ENCODE measurements at places on chromosomes 5 and 9.

- no peak for DNase-seq
These were observed 28.4 kb upstream of the SUSD1 start for GRCh38 chr9:112203536-112203935.

DNA sequence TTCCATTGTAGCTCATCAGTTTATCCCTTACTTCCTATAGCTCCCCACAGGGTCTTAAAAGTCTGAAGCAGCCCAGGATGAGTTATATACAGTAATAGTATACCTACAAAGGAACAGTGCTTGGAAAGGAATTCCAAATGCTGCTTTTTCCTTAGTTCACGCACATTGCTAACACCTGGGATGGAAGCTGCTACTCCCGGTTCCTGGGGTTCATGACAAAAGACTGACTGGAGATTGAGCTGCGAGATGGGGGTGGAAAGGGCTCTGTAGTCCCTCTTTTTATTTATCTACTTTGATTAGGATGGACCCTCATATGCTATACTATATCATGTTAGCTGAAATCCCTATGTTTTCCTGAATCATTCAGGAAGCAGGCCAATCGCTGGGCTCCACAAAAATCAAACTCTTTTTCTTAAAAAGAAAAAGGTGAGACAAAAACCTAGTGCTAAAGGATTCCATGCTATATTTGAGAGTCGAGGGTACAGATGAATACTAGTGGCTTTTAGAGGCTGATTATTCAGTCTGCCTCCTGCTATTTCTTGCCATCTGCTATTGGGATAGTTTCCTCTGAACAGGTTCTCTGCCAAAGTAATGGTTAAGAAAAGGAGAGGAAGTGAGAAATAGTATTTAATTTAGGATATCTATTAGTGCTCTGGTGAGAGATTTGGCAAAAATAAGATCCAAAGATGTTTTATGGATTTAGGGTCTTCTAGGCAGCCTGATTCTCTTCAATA lies 81.2 kb downstream of the MRPS27 start:
- no peak for DNase-seq

- DNase-seq: no peak
These were observed 55.5 kb upstream of the IFNK start for GRCh38 chr9:27468462-27469110.

DNA sequence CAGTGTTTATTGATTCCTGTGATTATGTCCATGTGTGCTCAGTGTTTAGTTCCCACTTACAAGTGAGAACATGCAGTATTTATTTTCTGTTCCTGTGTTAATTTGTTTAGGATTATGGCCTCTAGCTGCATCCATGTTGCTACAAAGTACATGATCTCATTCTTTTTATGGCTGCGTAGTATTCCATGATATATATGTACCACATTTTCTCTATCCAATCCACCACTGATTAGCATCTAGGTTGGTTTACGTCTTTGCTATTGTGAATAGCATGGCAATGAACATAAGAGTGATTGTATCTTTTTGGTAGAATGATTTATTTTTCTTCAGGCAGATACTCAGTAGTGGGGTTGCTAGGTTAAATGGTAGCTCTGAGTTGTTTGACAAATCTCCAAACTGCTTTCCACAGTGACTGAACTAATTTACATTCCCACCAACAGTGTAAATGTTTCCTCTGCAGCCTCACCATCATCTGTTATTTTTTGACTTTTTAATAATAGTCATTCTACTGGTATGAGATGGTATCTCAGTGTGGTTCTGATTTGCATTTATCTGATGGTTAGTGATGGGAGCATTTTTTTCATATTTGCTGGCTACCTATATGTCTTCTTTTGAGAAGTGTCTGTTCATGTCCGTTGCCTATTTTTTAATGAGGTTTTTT lies 47.5 kb upstream of the ELL2 start:
- no peak for DNase-seq

GRCh38 chr9:121876658-121877271 lies 216.3 kb downstream of the TTLL11 start:
- DNase-seq: no peak

GRCh38 chr5:177271113-177271512 lies 32.4 kb downstream of the RAB24 start:
- no peak for DNase-seq

GRCh38 chr9:121844562-121844961 lies 193.1 kb downstream of the DAB2IP start:
- DNase-seq: no peak

DNA sequence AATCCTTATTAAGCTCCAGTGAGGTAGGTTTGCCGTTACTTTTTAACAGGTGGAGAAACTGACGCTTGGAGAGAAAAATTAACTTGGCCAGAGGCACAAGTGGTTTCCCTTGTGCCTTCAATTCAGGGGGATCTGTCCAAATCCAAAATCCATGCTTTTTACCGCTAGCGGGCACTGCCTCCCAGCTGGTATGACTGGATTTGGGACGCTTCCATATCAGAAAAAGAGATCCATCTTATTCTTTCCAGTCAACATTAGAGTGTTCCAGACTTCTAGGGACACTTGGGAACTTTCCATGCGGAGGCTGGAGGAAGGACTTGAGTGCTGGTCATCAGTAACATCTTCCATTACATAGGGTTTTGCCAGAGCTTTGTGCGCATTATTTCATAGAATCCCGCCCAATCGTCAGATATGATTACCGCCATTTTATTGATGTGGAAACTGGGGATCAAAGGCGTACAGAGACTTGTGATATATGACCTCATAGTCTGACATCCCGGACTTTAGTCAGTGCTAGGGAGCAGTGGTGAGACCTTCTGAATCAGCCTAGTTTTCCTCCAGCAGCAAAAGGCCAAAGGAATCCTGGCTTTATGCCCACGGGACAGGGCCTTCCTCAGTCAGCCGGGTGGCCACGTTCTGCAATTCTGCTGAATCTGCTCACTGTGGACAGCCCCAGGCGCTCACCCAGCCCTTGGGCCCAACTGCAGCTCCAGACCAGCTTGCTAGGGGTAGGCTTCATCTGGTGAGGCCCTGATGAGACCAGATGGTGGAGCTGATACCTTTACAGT lies 1.1 kb upstream of the GNPDA1 start:
- no peak for DNase-seq

DNA sequence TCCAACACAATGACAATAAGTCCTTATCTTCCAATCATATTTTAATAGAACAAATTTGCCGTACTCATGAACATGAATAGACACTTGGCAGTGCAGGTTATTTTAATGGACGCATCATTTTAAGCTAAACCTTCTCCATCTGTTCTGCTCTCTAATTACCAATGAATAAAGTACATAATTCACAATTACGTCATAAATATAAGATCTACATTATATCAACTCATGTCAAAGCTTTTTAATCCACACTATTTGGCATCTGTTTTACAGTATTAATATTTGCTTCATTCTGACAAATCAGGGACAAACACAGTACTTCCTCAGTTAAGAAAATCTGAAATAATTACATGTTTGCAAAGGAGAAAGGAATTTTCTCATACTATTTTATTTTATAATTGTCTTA lies 344.1 kb upstream of the DMAC1 start:
- no peak for DNase-seq

DNA sequence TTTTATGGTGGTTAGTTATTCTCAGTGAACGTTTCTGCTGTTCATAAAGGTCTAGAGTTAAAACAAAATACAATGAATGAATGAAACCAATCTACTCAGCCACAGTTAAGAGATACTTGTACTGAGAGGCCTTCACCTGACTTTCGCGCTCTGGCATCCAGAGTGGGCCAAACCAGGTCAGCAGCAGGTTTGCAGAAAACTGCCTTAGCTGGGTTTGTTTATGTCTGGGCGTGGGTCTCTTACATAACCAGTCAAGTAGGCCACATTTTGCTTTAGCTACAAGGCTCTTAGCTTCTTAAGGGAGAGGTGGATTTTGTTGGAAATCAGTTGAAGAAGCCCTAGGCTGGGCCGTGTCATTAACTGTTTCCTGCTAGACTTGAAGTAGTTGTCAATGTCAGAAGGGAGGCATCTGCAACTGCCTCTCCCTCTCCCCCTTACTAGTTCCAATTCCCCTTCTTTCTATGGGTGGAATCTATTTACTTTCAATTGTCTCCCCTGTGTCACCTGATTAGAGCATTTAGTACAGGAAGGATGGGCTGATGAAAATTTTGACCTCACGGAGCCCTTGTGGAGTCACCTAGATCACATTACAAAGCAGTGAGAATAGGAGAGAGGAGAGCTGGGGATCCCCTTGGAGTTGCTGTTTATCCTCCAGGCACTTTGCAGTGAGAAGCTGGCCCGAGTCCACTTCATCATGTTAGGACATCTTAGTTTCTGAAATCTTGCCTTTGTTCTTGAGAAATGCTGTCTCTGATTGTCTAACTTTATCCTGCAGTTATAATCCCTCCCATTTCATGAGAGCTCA lies 200.5 kb downstream of the ARHGEF28 start:
- no peak for DNase-seq

DNA sequence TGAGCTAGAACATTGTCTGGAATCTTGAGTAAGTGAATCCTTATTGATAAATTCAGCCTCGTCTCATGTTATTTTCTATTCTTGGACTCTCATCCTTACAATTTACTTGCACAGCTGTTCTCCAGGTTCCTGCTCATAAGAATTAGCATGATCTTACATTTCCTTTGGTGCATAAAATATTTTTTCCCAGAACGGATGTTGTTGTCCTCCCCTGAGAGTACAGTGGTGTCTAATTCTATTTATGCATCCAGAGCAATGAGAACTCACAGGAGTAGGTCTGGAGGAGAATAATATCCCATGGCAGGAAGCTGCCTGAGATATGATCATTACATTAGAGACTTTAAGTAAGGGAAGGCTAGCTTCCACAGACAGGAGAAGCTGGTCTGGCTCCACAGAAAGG lies 178.4 kb upstream of the MAST4 start:
- DNase-seq: no peak

DNA sequence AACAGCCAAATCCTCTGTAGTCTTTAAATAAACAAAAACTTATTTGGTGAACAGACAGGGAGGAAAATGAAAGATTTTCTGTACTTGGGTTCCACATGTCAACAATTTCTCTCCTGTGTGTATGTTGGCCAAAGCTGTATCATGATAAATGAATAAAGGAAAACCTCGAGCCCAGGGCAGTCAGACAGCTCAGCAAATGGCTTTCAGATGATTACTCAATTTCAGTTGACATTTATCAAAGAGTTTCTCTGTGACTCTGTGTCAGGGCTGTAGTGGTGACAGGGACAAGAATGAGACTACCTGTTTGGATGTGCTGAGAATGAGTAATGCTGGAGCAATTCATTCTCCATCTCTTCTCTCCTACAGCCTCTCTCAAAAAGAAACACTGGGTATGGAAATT lies 45.7 kb upstream of the PTGS1 start:
- no peak for DNase-seq

DNA sequence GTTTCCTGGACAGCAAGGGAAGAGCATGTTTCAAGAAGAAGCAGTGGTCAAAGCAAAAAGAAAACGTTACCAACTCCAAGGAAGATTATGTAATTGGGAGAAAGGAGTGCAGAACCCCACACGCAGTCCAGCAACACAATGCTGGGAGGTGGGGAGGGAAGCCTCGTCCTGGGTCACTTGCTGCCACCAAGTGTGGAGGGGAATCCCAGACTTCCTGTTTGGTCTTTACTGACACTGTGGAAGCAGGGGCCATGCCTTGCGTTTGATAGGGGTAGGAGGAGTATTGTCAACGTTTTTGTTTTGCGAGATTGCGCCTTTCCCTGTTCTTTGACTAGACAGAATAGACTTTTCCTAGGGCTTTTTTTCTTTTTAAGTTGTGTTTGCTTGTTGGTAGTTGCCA lies 421.0 kb downstream of the KDM4C start:
- DNase-seq: no peak

DNA sequence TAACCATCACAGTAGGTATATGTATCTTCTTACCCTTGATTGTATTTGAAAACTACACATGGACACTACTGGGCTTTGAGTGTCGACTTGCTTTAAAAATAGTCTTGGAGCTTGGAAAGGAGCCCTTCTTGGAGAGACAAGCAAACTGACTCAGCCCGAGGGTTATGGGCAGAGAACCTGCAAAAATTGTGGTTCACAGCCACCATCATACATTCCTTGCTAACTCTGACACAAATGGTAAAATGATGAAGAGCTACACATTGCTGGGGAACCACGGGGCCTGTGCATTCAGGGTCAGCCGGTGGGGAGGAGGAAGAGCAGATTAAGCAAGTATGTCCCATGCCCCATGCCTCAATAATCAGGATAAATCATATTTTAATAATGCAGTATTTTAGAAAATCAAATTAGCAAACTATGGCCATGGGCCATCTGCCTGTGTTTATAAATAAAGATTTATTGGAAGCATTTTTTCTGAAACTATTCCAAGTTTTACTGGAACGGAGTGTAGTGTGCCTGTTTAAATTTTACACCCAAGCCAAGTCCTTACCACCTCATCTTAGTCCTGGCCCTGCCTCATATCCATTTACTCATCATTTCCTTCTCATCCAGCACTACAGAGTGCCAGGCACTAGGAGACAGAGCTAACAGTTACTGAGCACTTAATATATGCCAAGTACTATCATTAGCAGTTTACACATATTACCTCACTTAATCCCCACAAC lies 195.7 kb downstream of the PALM2AKAP2 start:
- DNase-seq: no peak

- no peak for DNase-seq
These were observed 10.0 kb downstream of the ENC1 start for GRCh38 chr5:74630453-74631066.

GRCh38 chr9:77420641-77421040 lies 227.5 kb downstream of the GNA14 start:
- DNase-seq: no peak

Measured in nucleus accumbens (tissue), 56 donors.